ENCODE measurements at places on chromosomes 2 and 18.
A peak's percentile ranks its signal among the peaks of the same experiment; 100 is the strongest.

GRCh38 chr2:231568098-231568784 is 24.4 kb upstream of the TEX44 start:
- DNase-seq, result no peak

- no peak for DNase-seq
Measured at GRCh38 chr2:201642086-201642578, 1.2 kb downstream of the TMEM237 start.

- DNase-seq, result no peak
Measured at GRCh38 chr2:160869411-160869810, 290.8 kb upstream of the TANK start.

DNA sequence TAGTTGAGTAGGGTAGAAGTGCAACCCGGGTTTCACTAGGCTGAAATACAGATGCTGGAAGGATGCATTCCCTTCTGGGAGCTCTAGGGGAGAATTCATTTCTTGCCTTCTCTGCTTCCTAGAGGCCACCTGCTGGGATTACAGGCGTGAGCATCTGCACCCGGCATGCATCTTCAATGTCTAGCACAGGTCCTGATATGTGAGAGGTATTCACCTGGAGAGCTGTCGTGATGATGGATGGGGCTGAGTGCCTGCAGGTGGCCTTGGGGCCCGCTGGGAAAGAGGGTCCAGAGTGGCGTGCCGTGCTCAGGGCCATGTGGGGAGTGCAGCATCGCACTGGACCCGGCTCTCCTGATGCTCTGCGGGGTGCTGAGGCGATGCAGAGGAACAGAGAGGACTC is 6.6 kb upstream of the NTSR2 start:
- no peak for DNase-seq

- peak; percentile 53 for DNase-seq
Measured at GRCh38 chr2:84924173-84925106, 19.0 kb downstream of the TMSB10 start.

- DNase-seq, result no peak
Measured at GRCh38 chr2:237625777-237626176, 1.6 kb upstream of the LRRFIP1 start.

- no peak for DNase-seq
Measured at GRCh38 chr18:41761333-41762018, 193.6 kb upstream of the PIK3C3 start.

DNA sequence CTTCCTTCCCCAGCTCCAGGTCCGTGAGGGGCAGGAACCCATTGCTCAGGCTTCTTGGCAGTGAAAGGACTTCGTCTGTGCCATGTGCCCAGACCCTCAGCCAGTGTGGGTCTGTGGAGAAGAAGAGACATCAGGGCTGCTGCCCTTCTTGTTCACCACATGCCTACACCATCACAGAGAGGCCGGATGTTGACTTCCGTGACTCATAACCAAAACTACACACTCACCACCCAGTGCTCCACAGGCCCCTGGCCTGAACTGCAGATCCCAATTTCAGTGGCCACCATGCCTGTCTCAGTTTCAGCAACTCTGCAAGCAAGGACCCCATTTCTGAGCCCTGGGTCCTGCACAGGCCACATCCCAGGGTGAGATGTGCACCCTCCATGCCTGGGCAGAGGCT is 332.6 kb upstream of the SALL3 start:
- DNase-seq, result no peak

GRCh38 chr18:46171331-46171730 is 67.1 kb downstream of the HAUS1 start:
- DNase-seq, result no peak

DNA sequence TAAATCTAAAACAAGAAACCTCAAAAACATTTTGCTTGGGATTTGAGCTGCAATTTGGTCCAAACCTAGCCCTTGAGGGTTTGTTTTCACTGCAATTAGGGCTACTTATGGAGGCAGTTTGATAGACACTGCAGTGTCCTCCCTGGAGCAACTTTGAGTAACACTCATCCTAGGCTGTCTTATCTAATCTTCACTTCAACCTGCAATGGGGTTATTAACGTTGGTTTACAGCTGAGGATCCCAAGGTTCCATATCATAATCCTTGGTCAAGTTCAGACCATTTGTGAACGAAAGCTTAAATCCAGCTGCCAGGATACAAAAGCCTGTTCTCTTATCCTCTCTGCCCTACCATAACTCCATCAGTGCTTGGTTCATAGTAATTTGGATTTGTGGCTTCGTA is 2.5 kb downstream of the ANXA4 start:
- no peak for DNase-seq

DNA sequence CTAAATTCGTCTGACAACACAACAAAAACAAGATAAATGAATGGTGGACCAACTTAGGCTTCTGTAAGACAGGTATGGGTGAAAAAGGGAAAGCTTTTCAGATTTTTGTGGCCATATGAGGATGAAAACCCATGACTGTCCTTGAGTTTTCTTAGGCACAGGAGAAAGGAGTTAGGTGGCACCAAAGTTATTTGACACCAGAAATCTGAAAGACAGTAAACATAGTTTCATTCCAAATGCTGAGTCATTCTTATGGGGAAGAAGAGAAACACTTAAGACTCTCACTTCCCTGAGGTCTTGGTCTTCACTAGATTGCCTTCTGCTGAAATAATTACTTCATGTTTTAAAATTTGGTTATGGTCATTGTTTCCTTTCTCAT is 5.2 kb upstream of the GPD2 start:
- no peak for DNase-seq

DNA sequence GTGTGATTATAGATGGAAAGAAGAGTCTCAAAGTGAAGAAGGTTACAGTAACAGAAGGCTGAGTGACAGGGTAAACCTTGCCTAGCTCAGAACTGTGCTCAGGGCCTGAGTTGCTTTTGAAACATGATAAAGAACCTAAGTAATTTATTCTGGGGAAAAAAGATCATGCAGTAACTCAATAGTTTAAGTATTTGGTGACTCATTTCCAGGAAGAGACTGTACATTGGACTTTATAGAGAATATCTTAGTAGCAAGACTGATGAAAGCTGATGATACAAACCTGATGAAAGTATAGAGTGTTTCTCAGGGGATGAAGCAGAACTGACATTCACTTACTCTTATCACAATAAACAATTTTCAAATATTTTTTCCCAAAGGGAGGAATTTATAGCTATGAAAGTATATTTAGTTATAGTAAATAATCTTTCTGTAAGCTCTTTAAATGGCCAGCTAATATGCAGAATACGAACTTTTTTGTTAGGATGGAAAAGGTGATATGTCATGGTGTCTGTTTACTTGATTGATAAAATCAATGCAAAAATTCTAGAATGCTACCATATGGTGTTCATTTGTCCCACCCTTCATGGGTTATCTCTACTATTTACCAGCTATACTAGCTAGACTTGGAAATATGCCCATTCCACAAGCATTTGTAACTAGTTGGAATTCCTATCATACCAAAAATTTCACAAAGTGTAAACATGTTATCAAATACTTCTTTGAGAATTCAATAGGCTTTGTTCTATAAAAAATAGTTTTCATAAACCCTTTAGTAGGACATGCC is 1265.5 kb upstream of the ACVR2A start:
- no peak for DNase-seq

DNA sequence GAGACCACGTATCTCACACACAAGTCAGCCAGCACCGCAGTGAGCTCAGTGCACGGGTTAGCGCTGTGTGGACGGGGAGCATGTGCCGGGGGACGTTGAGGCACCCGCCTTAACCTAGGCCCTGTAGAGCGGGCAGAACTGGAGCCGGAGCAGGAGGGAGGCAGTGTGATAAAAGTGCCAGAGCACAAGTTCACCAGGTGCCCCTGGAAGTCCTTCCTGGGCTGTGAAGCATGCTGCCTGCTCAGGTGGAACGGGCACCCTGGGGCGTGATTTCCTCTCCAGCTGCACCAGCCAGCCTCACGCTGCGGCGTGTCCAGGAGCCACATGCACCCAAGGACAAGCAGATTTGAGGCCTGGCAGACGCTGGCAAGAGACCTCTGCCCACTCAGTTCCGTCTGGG is 50.3 kb downstream of the ITGB1BP1 start:
- DNase-seq, result no peak

DNA sequence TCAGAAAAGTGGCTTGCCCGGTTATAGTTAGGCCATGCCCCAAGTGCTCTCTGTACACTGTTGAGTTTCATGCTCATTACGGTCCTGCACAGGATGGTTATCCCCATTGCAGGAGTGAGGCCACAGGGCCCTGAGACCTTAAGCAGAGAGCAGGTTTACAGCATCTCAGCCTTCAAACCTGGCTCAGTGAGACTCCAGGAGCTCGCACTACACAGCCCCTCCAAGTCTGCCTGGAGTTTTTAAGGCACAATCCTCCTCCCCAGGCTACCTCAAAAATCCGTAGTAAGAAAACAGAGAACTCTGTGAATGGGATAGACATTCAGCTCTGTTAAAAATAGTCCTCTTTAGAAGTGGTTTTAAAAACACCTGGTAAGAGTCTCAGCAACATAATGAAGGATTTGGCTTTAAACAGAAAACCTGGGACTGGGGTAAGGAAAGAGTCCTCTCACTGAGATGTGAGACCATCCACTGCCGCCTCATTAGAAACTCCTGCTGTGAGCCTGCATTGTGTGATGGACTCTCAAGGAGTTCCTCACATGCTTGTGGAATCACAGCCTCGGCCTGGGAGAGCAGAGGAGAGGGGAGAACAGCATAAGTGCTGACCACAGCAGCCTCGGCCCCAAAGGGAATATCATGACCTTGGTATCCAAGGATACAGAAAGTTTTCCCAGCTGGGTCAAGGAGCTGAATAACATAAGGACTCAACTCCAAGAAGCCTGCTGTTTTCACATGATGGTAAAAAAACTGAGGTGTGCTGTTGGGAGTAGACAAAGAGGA is 214.8 kb downstream of the ATAD2B start:
- no peak for DNase-seq

DNA sequence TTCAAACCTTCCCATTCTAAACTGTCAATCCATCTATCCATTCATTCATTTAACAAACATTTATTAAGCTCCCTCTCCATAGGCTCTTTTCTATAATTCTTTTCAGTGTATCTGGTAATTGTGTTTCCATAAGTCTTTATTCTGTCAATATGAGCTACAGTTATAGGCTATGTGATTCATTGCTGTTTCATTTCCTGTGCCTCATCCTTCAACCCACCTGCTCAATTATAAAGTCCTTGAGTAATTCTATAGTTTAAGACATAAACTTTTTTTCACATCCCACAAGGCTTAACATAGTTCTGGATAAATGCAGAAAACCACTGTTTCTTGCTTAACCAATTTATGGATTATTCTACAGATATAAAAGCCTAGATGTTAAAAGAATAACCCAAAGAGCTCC is 84.2 kb upstream of the PIK3C3 start:
- DNase-seq, result no peak

GRCh38 chr2:130728549-130729316 is at the start of gene GPR148:
TSS of gene GPR148 (plus strand) at chr2:130729070. CDS start at chr2:130729152, 82 bp downstream.
- no peak for DNase-seq

DNA sequence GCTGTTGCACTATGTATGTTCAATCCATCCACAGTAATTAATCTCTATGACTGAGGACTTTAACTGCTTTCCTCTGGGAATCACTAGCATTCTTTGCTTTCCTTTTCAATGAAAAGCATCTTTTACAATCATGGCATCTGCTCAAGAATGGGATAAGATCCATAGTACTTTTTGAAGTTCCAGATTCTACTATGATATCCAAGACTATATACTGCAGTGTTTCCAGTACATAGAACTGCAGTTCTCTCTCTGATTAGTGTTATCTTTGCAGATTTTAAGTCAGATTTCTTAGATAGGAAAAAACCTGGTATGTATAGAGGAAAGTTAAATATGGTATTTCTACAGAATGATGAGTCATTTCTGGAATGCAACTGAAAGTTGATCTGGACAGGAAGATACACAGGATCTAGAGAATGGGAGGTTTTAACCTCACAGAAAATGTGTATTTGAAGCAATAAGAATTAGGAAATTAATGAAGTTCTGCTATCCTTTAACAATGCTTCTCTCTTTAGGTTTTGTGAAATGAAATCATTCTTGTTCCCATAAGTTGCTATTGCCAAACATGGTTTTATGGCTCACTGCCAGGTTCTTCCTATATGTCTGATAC is 670.7 kb downstream of the ERBB4 start:
- DNase-seq, result no peak

DNA sequence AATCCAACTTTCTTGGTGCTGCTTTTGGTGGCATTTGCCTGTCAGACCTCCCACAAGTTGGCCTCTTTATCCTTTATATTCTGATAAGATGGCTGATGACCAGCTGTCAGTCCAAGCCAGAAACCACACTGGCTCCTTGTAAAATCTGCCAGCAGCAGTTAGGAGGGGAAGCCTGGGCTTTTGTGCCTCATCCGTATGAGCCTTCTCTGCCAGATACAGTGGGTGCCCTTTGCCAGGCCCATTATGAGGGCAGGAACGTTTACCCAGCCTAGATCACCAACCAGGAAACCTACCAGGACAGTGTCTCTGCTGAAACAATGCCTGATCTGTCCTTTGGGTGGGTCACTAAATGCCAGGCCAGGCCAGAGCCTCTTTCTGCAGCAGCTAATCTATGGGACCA is 202.9 kb upstream of the SP5 start:
- DNase-seq, result no peak

GRCh38 chr2:21330786-21331391 is 207.1 kb downstream of the TDRD15 start:
- DNase-seq, result no peak

GRCh38 chr2:203690117-203690431 is 16.4 kb upstream of the CD28 start:
- no peak for DNase-seq

Measured in stimulated activated CD4-positive, alpha-beta T cell treated with anti-CD3 and anti-CD28 coated beads, Interleukin-15, amount 100 ng/mL, for 48 hours (primary cell).